Camera-type eye (tissue), 1 donor: ENCODE measurements at places on chromosomes 3 and 15. TPM values are rescaled to one million over a fixed set of nuclear protein-coding genes. Genes with fewer than 3 reads are reported as not detected.

PATL2 gene
- total RNA-seq, result 0.49 TPM

PTX3 gene
- 4.4 TPM for total RNA-seq

CLEC3B gene
- total RNA-seq, result 109 TPM

STRIT1 gene
- total RNA-seq, result not detected

ROBO2 gene
- total RNA-seq, result 132 TPM

ANXA2 gene
- 483 TPM for total RNA-seq

CHL1 gene
- total RNA-seq, result 78.5 TPM
